ENCODE measurements at places on chromosomes 2 and 18.

GRCh38 chr2:118853129-118853640 is 5.7 kb upstream of the EN1 start:
- no peak for DNase-seq

DNA sequence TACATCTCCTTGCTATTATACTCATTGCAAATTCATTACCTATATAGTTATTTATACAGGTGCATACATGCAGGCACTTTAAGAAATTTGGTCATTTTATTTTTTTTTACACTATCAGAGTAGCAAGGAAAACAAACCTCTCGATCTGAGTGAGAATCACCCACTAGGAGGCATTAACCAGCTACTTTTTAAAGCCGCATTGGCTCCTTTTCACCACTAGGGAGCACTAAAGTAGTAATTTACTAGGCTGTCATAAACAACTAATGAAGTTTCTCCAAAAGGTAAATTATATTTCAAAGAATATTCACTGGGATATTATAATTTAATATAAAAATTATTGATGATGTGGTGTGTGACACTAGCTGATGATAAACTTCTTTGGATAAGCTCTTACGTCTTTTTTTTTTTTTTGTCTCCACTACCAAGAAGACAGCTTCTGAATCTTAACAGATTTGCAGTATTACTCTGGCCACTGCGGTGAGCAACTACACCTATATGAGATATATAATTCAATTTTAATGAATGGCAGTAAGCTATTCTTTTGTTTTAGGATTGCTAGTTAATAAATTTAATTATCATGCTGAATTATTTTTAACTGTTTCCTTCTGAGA is 101.9 kb downstream of the NOL4 start:
- DNase-seq: peak; percentile 69

DNA sequence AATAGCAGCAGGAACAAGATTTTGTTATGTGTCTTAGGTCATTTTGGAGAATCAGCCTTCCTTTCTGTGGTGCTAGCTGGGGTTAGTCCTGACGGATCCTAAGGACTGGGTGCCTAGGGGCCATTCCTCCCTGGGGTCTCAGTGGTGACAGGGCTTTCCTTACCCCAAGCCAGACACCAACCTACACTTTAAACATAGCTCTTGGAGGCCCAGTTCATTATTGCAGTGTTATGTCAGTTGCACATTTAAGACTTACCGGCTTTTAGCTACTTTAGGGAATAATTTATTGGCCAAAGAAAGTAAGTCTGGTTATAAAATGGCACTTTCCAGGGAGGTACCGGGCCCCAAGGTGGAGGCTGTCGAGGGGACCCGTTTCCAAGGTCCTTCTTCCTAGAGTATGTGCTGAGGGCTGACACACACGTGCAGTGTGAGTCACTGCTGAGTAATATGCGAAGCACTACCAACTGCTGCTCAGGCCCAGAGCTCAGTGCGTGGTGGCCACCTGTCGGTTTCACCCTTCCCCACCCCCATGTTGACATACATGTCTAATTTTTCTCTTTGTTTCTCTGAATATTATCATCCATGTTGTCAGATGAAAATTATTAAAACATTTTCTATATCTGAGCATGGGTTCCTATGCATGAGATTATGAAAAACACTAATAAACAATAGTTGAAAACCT is 37.0 kb upstream of the GRHL1 start:
- DNase-seq: no peak

GRCh38 chr2:113807721-113808120 is 51.3 kb upstream of the SLC35F5 start:
- no peak for DNase-seq

GRCh38 chr2:235129850-235130249 is 178.0 kb downstream of the SH3BP4 start:
- no peak for DNase-seq

DNA sequence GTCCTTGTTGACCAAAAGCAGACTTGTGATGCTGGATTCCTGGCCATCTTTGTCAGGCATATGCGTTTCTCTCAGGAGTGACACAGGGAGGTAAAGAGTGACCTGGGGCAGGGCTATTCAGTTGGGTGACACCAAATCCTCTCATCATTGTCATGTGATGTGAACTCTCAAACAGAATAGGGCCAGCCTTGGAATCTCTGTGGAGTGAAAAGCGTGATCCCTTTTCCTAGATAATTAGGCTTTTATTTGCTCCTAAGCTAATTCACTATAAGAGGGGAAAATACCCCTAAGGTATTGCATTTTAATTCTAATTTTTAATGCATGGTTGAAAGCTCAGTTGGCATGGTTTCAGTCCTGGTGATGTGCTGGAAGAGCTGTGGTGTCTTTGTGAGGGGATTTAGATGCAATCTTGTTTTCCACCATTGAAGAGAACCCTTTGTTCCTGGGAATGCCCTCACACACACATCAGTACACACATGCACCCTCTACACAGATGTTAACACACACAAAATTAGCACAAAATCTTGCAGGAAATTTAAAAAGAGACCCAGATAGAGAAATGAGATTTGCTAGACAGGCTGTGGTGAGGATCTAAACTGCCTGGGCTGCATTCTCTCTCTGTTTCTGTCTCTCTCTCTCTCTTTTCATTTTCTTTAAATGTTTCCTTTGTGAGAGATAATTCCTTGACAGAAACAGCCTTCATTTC is 349.9 kb downstream of the TSN start:
- DNase-seq: no peak

DNA sequence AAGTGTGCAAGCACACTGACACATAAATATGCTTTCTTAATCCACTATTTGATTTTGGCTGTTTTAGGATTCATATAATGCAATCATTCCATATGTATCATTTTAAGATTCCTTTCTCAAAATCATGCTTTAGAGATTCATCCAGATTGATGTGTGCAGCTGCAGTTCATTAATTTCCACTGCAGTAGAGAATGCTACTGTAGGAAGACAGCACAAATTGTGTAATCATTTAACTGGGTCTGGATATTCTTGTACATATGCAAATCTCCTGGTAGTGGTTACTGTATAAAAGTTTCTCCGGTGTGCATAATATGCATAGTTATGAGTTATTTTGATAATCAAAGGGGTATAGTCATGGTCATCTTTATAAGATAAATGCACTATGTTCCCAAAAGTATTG is 502.5 kb upstream of the ACVR2A start:
- no peak for DNase-seq

DNA sequence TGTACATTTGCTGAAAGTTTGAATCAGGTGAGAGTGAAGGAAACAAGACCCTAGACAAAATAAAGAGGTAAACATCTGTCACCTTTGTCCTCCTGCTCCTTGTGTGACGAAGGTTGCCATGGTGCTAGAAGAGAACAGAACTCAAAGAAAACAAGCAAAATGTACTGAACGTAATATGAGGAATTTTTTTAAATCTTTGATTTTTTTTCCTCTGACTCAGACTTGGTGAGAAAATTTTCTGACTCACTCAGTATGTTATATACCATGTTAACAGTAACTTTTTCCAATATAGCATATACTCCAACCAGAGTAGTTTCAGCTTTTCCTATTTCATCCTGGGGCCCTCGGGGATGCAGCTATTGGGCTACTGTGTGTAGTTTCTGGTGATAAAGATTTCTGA is 2114.6 kb upstream of the PIK3C3 start:
- no peak for DNase-seq
